ENCODE measurements at places on chromosomes 7 and 10.

- no peak for DNase-seq
Measured at GRCh38 chr7:14739168-14739840, 163.2 kb downstream of the DGKB start.

GRCh38 chr7:133784486-133785001 lies 342.6 kb upstream of the LRGUK start:
- no peak for DNase-seq

DNA sequence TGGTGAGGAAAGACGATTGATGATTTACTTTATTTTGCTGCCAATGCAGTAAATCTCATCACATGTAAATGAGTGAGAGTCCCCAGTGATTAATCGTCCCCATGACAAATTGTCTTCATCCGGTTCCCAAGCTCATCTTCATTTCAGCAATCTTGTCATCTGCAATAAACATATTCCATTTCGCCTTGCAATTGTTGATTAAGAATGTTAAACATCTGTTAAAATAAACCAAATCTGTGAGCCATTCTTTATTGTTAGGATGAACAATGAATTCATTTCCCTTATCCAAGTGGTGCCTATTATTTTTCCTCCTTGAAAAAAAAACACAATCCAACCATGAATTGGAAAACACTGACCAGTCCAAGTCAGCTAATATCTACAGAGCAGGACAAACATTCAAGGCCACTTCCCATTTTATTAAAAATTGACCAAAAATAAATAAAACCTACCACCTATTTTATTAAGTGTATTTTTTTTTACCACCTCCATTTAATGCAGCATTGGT lies 36.5 kb downstream of the NPS start:
- no peak for DNase-seq

DNA sequence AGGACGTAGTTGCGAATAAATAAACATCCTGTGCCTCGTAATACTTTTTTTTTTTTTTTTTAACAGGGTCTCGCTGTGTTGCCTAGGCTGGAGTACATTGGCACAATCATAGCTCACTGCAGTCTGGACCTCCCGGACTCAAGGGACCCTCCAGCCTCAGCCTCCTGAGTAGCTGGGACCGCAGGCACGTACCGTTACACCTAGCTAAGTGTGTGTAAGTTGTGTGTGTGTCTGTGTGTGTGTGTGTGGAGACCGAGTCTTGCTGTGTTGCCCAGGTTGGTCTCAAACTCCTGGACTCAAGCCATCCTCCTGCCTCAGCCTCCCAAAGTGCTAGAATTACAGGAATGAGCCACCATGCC lies 573 bp upstream of the PON2 start:
- no peak for DNase-seq

GRCh38 chr10:106440355-106440754 lies 724.2 kb downstream of the SORCS1 start:
- no peak for DNase-seq

DNA sequence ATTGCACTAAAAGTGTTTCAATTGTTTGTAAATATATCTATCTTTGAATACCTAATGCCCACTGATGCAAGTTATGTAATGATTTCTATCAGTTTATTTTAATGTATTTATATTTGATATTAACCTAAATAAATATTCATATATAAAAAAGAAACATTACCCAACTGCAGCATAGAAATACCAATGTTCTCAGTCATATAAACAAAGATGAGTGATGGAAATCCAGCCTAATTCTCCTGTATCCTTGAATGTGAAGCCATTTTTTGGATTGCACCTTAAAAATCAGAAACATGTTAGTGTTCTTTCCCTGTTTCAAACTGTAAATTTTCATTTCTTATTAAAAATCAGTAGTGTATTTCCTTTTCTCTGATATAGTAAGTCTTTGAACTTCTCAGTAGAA lies 305.8 kb upstream of the GNAI1 start:
- no peak for DNase-seq

- peak; percentile 1 for DNase-seq
Measured at GRCh38 chr7:22564511-22565045, 64.6 kb upstream of the STEAP1B start.

DNA sequence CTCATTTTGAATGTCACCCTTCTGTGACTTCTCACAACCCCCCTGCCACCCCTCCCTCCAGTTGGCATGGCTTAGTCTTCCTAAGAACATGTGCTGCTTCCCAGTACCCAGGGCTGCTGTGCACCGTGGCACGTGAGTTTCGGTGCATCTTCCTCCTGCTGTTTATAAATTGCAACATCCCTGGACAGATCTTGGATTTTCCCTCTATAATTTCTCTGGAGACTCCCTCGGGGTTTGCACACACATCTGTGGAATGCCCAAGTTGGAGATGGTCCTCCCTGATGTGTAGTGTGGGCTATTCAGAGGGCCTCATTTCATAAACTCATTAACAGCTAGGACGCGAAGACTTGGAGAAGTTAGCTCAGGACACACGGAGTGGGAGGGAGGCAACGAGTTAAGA lies 52.9 kb downstream of the IKZF1 start:
- DNase-seq: no peak

GRCh38 chr7:139842401-139843210 lies 13.5 kb downstream of the TBXAS1 start:
- DNase-seq: no peak

GRCh38 chr10:123675811-123676210 lies 9.7 kb downstream of the GPR26 start:
- no peak for DNase-seq

DNA sequence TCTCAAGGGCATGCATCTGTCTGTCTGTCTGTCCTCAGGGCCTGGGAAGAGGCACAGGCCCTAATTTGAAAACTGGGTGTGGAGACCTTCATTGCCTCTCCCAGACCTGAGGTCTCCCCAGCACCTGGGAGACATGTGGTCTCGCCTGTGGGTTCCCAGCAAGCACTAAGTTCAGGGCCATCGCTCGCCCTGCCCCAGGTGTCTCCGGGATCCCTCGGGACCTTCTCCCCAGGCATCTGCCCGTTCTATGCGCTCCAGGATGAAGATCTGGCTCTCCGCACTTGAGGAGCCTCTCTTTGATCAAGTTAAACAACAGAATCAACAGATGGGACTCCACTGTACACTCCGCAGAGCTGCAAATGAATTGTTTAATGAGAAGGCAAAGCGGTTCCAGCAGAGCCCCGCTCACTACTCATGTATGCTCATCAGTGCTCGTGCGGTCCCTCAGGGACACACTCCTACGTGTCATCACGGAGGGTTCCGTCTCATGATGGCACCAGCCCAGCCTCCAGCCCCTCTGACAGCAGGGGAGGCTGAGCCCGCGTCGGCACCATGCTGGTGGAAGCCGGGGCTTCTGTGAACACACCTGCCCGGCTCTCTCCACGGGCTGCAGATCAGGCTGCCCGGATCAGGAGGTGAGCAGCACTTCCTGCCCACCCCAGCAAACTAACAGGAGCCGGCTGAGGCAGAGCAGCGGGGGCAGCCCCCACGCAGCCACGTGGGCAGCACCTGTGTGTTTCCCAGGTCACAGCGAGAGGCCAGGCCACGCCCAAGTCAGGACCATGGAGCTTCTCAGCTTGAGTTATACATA lies 132.8 kb downstream of the TCERG1L start:
- no peak for DNase-seq

DNA sequence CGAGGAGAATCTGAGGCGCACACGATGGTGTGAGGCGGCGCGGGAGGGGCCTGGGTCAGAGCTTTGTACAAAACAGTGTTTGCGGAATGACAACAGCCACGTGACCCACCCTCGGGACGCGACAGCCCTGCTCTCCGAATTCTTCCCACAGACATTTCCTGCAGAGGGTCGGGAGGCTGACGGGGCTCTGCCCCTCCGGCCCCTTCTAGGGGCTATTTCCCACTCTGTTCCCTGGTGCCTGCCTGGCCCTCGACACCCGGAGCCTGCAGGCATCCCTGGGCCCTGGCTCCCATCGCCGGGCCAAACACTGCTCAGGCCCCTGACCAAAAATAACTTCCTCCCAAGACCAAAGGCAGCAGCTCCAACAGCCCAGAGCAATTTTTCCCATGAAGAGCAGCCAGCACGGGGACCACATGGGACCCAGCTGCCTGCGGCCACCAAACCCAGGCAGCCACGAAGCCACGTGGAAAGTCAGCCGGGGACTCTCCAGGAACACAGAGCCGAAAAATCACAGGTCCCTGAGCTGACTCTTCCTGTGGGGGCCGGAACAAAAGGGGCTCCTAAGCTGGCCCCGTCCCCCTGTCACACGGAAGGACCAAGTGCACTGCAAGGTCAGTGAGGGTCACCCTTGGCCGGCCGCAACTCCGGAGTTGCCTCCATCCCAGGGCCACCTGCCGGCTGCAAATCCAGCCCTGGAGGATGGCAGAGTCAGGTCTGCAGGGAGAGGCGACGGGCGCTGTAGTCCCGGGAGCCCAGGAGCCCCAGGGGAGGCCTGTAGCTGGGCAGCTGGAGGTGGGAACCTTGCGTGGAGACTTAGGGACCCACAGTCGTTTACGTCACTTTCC lies 42.0 kb downstream of the PAPOLB start:
- no peak for DNase-seq

DNA sequence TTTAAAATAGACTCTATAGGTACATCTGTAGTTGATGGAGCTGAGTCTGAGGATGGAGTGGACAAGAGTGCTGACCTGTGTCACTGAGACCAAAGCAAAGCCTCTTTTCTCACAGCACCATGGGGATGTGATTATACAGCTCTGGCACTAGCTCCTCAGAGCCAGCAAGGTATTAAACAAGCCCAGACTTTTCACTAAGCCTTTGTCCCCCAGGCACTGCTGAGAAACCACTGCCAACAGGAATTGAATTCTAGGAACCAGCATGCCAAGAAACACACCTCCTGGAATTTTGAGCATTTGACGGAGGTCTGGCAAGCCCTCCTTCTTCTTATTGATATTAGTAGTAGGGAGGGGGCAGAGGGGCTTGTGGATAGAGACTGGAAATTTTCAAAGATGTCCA lies 147.0 kb downstream of the C1GALT1 start:
- DNase-seq: no peak

- DNase-seq: no peak
Measured at GRCh38 chr10:78298835-78299234, 265.2 kb downstream of the RPS24 start.

GRCh38 chr10:29355411-29355991 lies 66.6 kb downstream of the LYZL1 start:
- no peak for DNase-seq

DNA sequence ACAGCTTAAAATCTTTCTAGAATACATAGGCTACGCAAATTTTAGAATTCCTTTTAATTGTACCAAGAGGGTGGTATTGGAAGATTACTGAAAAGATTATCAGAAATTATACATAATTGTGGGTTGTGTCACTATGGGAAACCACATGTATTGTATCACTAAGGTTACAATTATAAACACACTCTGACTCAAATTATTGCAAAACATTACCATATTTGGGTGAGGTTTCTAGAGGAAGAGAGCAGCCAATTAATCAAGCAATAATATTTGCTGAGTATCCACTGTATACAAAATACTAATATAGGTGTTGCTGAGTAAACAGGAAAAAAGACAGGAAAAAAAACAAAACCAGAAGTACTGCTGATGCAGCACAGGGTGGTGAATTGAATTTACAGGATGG lies 3.1 kb upstream of the CAPZA2 start:
- DNase-seq: peak; percentile 87

DNA sequence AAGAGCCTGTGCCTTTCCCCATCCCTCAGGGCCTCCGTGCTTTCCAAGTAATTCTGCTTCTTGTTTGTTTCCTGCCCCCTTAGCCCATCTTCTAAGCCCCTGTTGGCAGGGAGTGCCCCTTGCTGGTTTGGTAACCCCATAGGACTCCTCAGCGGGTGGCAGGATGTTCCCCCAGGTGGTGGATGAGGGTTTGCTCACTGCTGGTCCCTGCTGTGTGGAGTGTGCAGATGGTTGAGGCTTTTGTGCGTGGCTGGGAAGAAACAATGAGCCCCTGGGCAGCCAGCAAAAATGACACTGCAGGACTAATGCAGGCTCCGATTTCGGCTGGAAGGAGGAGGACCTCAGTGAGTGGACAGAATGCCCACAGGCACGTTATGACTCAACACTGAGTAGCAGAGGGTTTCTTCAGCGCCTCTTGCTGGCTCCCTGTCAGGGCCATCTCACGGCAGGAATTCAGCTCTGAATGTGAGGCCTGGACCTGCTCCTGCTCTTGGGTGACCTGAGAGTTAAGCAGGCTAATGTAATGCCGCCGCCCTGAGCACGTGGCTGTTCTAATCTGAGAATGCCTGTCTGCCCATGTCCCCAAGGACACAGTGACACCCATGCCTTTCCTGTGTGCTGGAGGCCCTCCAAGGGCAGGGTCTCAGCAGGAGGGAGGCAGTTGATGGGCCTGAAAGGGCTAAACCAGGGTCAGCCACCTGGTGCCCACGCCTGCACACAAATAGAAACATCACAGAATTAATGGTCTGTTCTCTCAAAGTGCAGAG lies 16.6 kb downstream of the BAG3 start:
- no peak for DNase-seq

DNA sequence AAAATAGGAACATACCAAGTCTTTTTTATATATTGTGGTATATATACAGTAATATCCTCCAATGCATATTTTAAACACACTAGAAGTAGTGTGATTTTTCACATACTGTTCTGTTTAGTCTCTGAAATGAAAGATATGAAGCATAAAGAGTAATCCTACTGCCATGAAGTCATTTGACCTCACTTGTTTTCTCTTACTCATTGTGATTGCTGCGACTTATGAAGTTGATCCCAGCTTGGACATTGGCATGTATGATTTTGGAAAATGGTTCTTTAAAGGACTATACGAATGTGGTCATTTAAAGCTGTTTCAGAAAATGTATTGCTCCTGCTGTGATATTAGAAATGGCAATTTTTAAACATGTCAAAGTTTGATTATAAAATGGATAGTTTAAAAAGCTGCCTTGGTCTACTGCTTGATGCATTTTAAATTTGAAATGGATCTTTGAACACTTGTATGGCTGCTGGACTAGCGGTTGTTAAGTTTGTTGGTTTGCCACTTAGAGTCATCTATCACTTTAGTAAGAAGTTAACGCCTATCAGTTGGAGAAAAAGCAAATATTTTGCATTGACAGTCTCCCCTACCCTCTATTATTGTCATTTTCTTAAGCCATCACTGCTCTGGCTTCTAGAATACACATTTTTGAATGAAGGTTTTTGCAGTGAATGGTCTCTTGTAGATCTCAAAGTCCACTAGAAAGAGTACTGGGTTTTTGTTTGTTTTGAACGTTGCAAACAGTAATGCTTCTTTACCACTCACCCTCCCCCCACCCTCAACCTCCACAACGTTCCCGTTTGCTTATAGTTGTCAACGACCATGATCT lies 881 bp upstream of the PCGF5 start:
- DNase-seq: no peak

GRCh38 chr10:79068203-79068561 lies 584 bp upstream of the ZMIZ1 start:
- DNase-seq: no peak

GRCh38 chr7:97734255-97734654 lies 2.4 kb downstream of the TAC1 start:
- no peak for DNase-seq

GRCh38 chr7:1341361-1342089 lies 108.9 kb downstream of the UNCX start:
- DNase-seq: no peak
